Posterior vena cava (tissue), 2 donors: ENCODE measurements at places on chromosomes 2 and 18. TPM values are rescaled to one million over a fixed set of nuclear protein-coding genes. Genes with fewer than 3 reads are reported as not detected.

SLC35F5 gene
- 62.5 TPM for total RNA-seq

TOGARAM2 gene
- total RNA-seq = 0.60 TPM

GPBAR1 gene
- 4.2 TPM for total RNA-seq

LRRC30 gene
- total RNA-seq = not detected

RGPD3 gene
- 0.14 TPM for total RNA-seq

POU3F3 gene
- total RNA-seq = not detected

NEU2 gene
- not detected for total RNA-seq

TWIST2 gene
- 23.0 TPM for total RNA-seq

TNS1 gene
- total RNA-seq = 1,508 TPM

KCNJ3 gene
- total RNA-seq = 16.2 TPM

ATP6V1B1 gene
- 0.48 TPM for total RNA-seq

COL4A3 gene
- total RNA-seq = 0.42 TPM

MTCL1 gene
- 7.4 TPM for total RNA-seq

CEP68 gene
- 16.2 TPM for total RNA-seq

CWC22 gene
- total RNA-seq = 18.5 TPM

ALLC gene
- total RNA-seq = not detected

RAB17 gene
- 2.0 TPM for total RNA-seq

TUBA3E gene
- total RNA-seq = not detected

RTP5 gene
- 0.10 TPM for total RNA-seq

ANKRD12 gene
- 91.9 TPM for total RNA-seq

IGFBP5 gene
- total RNA-seq = 466 TPM

HOXD12 gene
- total RNA-seq = not detected

DAPL1 gene
- total RNA-seq = not detected

TCF7L1 gene
- 23.1 TPM for total RNA-seq
